ENCODE measurements at places on chromosomes 6 and 20. TPM values are rescaled to one million over a fixed set of nuclear protein-coding genes. Genes with fewer than 3 reads are reported as not detected.

WFDC12 gene
- not detected for polyA plus RNA-seq

POLR3F gene
- 9.1 TPM for polyA plus RNA-seq

LGSN gene
- polyA plus RNA-seq, result 0.73 TPM

HDGFL1 gene
- polyA plus RNA-seq, result not detected

PDYN gene
- polyA plus RNA-seq, result not detected

PERP gene
- polyA plus RNA-seq, result 104 TPM

MAPK13 gene
- 47.6 TPM for polyA plus RNA-seq

LY6G6C gene
- 0.39 TPM for polyA plus RNA-seq

- peak; percentile 23 for DNase-seq
Observed at GRCh38 chr6:154962753-154963152, 32.4 kb upstream of the TIAM2 start.

DNA sequence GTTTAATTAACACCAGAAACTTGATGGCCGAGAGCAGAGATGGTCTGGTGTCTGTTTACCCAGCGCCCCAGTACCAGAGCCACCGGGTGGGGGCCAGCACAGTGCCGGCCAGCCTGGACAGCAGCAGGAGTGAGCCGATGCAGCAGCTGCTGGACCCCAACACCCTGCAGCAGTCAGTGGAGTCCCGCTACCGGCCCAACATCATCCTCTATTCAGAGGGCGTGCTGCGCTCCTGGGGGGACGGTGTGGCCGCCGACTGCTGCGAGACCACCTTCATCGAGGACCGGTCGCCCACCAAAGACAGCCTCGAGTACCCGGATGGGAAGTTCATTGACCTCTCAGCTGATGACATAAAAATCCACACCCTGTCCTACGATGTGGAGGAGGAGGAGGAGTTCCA lies 73.7 kb downstream of the SYNDIG1 start:
- DNase-seq, result no peak

- DNase-seq, result no peak
Observed at GRCh38 chr6:76831299-76831698, 632.0 kb downstream of the HTR1B start.

- no peak for DNase-seq
Observed at GRCh38 chr6:148770408-148771211, 23.8 kb downstream of the UST start.

DNA sequence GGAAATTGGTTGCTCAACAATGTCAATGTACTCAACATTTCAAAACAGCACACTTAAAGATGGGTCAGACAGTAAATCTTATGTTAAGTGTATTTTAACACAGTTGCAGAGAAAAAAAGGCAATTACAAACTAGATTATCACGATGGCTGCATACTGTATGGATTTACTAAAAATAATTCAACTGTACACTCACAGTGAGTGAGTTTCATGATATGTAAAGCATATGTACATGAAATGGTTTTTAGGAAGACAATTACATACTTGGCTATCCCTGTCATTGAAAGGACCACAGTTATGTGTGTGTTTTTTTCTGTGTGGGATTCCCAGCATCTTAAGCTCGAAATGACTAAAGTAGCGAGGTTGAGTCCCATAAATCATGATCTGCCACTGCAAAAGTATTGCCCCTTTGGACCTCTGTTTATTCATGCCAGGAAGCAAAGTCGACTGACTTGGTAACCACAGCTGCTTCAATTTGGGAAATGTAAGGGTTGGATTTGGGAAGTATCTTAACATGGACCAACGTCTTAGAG lies 5.5 kb upstream of the SALL4 start:
- DNase-seq, result no peak

DNA sequence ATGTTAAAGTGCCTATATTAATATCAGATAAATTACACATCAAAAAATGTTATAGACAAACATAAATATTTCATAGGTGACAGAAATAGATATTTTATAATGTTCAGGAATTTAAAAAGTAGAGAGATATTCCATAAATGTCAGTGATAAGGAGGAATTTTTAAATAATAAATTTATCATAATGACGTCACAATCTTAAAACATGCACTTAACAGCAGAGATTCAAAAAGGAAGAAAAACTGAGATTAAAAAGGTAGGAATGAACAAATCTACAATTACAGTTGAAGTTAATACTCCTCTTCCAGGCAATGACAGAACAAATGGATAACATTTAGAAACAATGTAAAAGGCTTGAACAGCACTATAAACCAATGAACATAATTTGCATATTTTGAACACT lies 345.4 kb upstream of the NOX3 start:
- no peak for DNase-seq

DNA sequence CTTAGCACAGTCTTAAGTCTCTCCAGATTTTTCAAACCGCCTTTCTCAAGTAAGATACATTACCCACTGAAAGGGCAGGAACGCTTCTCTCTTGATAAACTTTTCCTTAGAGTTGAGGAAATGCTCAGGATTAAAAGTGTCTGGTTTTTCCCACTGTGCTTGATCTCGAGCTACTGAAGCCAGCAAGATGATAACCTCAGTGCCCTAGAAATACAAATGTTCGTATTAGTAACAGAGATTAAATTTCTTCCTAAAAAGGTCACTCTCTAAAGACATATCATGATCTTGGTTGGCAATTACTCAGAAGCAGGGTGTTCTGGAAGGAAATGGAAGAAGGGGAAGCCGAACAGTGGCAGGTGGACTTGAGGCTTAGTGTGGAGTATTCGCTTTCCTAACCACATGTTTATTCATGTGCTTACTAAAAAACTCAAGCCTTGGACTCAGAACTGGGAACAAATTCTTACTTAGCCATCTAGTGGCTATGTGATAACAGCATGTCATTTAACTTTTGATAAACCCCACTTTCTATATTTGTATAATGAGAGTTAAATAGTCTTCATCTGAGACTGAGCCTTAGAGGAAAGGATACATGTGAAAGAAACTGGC lies 20.1 kb downstream of the C6orf141 start:
- no peak for DNase-seq

- DNase-seq, result no peak
Observed at GRCh38 chr6:105831311-105832097, 254.6 kb upstream of the PRDM1 start.

GRCh38 chr6:23681743-23682142 lies 444.3 kb upstream of the NRSN1 start:
- no peak for DNase-seq

- DNase-seq, result no peak
Observed at GRCh38 chr20:10322073-10323012, 103.7 kb downstream of the SNAP25 start.

DNA sequence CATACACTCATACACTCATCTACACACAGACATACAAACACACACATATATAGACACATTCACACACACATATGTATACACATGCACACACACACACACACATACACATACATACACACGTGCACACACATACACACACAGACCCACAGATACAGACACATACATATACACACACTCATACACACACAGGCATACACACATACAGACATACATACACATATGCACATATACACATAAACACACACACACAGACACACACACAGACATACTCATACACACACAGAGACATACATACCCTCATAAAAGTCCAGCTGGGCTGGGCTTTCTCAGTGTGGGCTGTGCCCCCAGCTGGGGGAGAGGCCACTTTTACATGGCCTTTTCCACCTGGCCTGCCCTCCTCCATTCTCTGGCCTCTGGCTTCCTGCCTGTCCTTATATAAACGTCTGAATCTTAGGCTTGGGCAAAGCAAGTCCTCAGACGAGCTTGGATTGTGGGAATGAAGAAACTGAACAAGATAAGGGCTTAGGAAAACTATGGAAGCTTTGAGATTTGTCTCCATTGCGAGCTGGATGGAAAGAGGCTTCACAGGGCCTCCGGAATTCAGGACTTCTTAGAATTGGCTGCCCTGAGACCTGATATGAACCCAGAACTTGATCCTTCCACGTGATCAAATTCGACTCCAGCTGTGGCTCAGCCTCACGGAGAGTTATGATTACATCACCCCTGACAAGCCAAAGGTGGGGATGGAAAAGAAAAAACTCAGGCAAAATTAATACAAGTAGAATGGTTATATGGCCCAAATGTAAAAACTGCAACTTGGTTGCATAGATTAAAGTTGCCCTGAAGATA lies 22.5 kb upstream of the CST3 start:
- DNase-seq, result no peak

- no peak for DNase-seq
Observed at GRCh38 chr6:17601386-17601703, 1.2 kb downstream of the FAM8A1 start.

DNA sequence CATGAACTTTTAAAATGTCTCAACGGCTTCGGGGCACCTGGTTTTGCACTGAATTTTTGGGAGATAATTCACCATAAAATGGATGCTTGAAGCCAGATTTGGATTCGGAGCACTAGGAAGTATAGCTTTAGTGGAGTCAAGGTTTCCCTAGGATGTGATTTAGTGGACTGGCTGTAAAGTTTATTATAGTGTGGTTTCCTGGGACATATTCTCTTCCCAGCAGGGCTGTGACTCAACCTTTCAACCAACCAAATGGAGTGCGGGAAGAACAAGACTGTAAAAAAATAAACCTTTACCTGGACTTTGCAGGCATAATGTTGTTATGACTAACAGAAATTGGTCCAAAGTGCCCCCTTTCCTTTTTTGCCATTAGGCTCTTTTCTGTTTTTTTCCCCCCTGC lies 327.4 kb upstream of the MAN1A1 start:
- DNase-seq, result no peak

- DNase-seq, result no peak
Observed at GRCh38 chr6:14792118-14792955, 453.5 kb upstream of the JARID2 start.

GRCh38 chr6:42520786-42521607 lies 42.8 kb upstream of the UBR2 start:
- DNase-seq, result no peak

DNA sequence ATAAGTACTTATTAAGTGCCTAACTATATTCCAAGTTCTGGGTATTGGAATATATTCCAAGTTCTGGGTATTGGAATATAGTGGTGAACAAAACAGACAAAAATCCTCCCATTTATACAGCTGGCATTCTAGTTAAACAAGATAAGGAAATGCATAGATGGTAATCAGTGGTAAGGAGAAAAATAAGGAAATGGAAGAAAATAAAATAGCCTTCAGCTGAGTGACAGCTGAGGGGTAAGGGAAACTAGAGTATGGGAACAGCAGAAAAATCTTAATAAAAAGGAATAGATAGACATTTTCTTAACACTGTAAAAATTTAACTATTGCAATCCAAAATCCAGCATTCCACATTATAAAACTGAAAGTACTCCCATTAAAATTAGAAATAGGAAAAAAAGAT lies 17.2 kb upstream of the WFDC10A start:
- no peak for DNase-seq

GRCh38 chr6:165118736-165119135 lies 190.7 kb downstream of the C6orf118 start:
- no peak for DNase-seq

DNA sequence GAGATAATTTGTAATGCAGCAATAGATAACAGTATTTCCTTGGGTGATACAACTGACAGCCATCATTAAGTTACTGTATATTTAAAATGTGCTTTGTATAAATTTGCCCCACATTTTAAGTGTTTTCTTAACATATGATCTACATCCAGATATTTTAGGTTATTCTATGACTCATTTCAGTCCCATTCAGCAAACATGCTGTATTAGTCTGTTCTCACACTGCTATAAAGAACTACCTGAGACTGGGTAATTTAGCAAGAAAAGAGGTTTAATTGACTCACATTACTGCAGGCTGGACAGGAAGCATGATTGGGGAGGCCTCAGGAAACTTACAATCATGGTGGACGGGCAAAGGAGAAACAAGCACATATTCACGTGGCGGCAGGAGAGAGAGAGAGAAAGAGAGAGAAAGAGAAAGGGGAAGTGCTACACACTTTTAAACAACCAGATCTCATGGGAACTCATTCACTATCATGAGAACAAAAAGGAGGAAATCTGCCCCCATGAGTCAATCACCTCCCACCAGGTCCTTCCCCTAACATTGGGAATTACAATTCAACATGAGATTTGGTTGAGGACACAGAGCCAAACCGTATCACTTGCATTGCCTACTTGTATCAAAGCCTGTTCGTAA lies 9.6 kb upstream of the CHD6 start:
- DNase-seq, result no peak

DNA sequence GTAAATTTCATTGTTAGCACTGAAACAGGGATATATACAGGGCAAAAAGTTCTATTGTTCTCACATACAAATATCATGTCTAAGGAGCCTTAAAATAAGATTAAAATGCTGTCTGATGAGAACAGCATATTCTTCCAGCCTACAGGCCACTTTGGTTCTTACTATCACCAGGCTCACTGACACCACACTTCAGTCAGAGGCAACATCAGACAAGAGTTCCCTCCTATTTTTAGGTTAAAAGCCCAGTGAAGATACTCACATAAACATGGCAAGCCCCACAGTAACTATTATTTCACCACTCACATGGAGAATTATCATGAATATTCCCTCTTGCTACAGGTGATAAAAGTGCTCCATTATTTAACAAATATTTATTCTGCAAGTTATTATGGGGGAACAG lies 175.8 kb downstream of the ISM1 start:
- no peak for DNase-seq

DNA sequence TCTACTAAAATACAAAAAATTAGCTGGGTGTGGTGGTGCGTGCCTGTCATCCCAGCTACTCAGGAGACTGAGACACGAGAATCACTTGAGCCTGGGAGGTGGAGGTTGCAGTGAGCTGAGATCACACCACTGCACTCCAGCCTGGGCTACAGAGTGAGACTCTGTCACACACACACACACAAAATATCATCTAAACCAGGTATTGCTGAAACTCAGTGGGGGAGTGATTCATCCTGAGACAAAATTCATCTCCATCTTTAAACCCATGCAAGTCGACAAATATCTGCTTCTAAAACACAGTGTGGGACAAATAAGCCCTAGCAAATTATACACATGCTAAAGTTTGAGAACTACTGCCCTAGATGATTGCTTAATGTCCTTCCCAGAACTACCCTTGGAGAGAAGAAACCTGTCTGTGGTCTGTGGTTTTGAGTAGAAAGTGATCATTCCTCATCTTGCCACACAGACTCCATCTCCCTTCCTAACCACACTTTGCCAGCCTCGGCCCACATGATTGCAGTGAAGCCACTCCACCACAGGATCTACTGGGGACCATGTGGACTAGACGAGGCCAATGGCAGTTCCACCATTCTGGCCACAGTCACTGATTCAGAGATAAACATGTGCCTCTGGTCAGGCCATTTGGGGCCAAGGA lies 130.3 kb downstream of the OPRM1 start:
- no peak for DNase-seq

DNA sequence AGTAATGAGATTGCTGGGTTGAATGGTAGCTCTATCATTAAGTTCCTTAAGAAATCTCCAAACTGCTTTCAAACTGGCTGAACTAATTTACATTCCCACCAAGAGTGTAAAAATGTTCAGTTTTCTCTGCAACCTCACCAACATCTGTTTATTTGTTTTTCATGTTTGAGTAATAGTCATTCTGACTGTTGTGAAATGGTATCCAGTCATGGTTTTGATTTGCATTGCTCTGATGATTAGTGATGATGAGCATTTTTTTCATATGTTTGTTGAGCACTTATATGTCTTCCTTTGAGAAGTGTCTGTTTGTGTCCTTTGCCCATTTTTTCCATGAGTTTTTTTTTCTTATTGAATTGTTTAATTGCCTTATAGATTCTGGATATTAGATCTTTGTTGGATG lies 24.9 kb downstream of the DEFB125 start:
- no peak for DNase-seq
